ENCODE measurements at places on chromosomes 1 and 21.

GRCh38 chr1:7060745-7061144, 275.5 kb downstream of the CAMTA1 start:
- DNase-seq, result no peak

- no peak for DNase-seq
These were observed 217.8 kb upstream of the HOOK1 start for GRCh38 chr1:59596956-59597355.

DNA sequence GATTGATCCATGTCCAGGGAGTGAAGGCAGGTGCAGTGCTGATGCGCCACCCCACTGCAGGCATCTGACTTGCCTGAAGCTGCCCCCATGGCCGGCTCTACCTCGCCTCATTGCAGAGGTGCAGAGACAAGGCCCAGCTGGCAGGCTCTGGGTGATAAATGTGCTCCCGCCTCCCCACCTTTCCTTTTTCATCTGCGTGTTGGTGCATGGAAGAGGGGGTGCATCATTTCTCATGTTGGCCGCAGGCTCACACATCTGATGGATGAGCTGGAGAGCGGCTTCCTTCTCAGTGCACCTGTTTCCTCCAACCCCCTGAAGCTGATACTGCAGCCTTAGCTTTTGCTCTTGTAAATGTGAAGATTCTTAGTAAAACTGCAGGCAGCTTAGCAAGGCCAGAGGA, 306.0 kb upstream of the KAZN start:
- DNase-seq, result no peak

DNA sequence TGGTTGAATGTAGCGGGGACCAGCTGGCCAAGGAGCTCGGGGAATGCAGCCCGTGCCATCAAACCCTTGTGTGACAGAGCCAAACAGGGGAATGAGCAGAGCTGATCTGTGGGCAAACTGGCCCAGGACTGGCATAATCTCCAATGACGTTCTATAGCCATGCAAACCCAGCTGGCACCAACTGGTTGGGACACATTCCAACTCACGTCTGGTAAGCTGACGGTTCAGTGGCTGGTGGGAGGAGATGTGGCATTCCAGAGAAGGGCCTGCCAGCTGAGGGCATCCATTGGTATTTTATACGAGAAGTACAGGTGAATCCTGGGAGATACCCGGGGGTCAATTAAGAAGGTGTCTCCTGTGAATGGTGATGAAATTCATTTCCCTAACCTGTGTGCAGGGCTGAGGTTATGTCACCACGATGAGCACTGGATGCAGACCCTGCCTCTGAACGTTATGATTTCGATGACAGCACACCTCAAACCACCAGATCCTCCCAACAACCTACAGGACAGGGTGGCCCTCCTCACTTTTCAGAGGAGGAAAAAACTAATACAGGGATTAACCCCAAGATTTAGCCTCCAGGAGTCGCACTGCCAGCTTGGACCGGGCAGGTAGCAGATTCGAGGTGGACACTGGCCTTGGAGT, 39.0 kb upstream of the RUNX3 start:
- no peak for DNase-seq

Data from activated CD8-positive, alpha-beta T cell treated with anti-CD3 and anti-CD28 coated beads, Interleukin-2, amount 10 ng/mL, durations not matched to agents 7 days and 5 days (primary cell).